ENCODE measurements at places on chromosomes 1 and 21. TPM values are rescaled to one million over a fixed set of nuclear protein-coding genes. Genes with fewer than 3 reads are reported as not detected.

The SOAT1 gene
- 11.8 TPM for polyA plus RNA-seq

The RORC gene
- polyA plus RNA-seq: 0.22 TPM

The RNU1-1 gene
- not detected for polyA plus RNA-seq

The GCSAML gene
- polyA plus RNA-seq: 0.19 TPM

The TSPEAR gene
- polyA plus RNA-seq: 0.07 TPM

The S100A7A gene
- polyA plus RNA-seq: not detected

The SELL gene
- polyA plus RNA-seq: 24.3 TPM

The SMCP gene
- polyA plus RNA-seq: not detected

The LRRN2 gene
- 3.1 TPM for polyA plus RNA-seq

The SLC9C2 gene
- polyA plus RNA-seq: 0.07 TPM

The CRYBG2 gene
- polyA plus RNA-seq: 0.14 TPM

The CD58 gene
- polyA plus RNA-seq: 19.0 TPM

The RNF187 gene
- polyA plus RNA-seq: 35.0 TPM

The HAO2 gene
- polyA plus RNA-seq: not detected

The TTLL10 gene
- polyA plus RNA-seq: 0.13 TPM

The PDC gene
- not detected for polyA plus RNA-seq

The HSD3B2 gene
- 0.13 TPM for polyA plus RNA-seq

The SPRTN gene
- 6.3 TPM for polyA plus RNA-seq

The LCE1A gene
- polyA plus RNA-seq: not detected

The DNALI1 gene
- 10.6 TPM for polyA plus RNA-seq

The PROK1 gene
- polyA plus RNA-seq: 2.7 TPM

The OR2L2 gene
- not detected for polyA plus RNA-seq

The TRIM58 gene
- 0.10 TPM for polyA plus RNA-seq

The SFT2D2 gene
- polyA plus RNA-seq: 4.6 TPM

The AKR1A1 gene
- 162 TPM for polyA plus RNA-seq

The OR2T33 gene
- not detected for polyA plus RNA-seq

The KIF2C gene
- polyA plus RNA-seq: 0.18 TPM

The RHOU gene
- 11.7 TPM for polyA plus RNA-seq

All from adipose tissue (tissue), 3 donors.